ENCODE measurements at places on chromosomes 7 and 10. TPM values are rescaled to one million over a fixed set of nuclear protein-coding genes. Genes with fewer than 3 reads are reported as not detected.

- DNase-seq: no peak
Observed at GRCh38 chr10:10660054-10660453, 357.6 kb upstream of the CELF2 start.

The VWA2 gene
- polyA plus RNA-seq: not detected

GRCh38 chr10:75407224-75407712 is 5.7 kb upstream of the ZNF503 start:
- DNase-seq: peak; percentile 68

The DENND2A gene
- 8.7 TPM for polyA plus RNA-seq

GRCh38 chr7:11079907-11080306 is 106.2 kb downstream of the PHF14 start:
- DNase-seq: no peak

- DNase-seq: no peak
Observed at GRCh38 chr10:11773761-11774441, 31.7 kb downstream of the ECHDC3 start.

DNA sequence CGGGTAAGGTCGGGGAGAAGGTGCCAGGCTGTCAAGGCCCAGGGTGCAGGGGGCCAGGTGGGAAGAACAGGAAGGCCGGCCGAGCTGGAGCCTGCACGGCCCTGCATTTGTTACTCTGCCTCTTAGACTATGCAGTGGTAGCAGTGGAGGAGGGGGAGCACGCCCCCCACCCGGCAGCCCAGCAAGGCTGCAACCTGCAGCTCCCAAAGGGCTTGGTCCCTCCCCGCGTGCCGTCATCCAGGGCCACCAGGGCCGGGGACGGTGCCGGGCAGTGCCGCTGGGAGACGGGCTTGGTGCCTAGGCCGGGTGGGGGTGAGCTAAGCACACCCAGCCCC is 7.0 kb upstream of the GPER1 start:
- no peak for DNase-seq

DNA sequence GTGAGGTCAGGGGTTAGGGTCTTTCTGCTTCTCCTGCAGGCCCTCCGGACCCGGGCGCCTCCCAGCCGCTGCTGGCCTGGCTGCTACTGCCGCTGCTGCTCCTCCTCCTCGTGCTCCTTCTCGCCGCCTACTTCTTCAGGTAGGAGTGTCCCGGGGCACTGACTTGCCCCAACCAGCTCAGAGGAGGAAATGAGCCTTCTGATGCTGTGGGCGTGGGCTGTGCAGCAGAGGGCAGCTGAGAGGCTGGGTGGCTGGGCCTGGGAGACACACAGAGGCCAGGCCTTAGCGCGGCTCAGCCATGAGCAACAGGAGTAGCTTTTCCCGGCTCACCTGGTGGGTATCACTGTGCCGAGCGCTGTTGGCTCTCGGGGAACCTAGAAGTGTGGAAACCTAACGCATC is 78.9 kb downstream of the MKI67 start:
- peak; percentile 86 for DNase-seq

- DNase-seq: no peak
Observed at GRCh38 chr7:66110856-66111255, 3.8 kb upstream of the CRCP start.

The CLRN3 gene
- polyA plus RNA-seq: not detected

The HKDC1 gene
- 0.05 TPM for polyA plus RNA-seq

The POM121C gene
- polyA plus RNA-seq: 12.6 TPM

The UCN3 gene
- not detected for polyA plus RNA-seq

DNA sequence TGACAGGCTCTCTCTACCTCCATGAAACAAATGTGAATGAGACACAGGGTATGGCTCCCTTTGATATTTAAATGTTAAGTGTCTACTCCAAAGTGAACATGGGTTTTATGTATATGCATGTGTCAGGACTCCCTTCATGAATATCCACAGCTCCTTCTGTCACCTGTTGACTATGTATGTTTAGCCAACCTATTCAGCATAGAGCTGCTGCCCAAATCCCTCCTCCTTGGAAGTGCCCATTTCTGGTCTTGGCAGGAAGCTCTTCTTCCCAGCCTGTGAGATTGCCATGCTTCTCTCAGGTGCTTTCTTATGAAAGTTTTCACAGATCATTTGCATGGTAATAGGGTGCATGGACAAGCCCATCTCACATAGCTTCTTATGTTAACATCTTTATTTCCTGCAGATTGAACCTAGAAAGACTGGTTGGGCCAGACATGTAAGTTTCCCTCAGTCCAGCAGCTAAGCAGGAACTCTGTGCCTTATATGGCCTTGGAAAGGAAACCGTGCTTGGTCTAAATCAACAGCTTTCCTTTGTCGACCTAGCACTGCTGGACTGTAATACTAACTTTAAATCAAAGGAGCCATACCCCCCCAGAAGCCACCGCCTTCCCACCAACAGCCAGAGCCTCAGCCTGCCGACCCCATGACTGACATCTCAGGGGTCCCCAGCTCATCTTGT is 288.9 kb downstream of the ADARB2 start:
- no peak for DNase-seq

All from right cardiac atrium (tissue), 5 donors.